ENCODE measurements at places on chromosomes 4 and X. TPM values are rescaled to one million over a fixed set of nuclear protein-coding genes. Genes with fewer than 3 reads are reported as not detected.

GRCh38 chr4:186920483-186920882, 196.8 kb upstream of the FAT1 start:
- no peak for DNase-seq

GRCh38 chrX:17595456-17596035, 141.7 kb upstream of the SCML1 start:
- no peak for DNase-seq

GRCh38 chr4:2624782-2625530, 88.5 kb downstream of the FAM193A start:
- DNase-seq = no peak

GRCh38 chr4:181077341-181077740, 1165.9 kb upstream of the TENM3 start:
- DNase-seq = no peak

ODAPH gene
- not detected for total RNA-seq

DNA sequence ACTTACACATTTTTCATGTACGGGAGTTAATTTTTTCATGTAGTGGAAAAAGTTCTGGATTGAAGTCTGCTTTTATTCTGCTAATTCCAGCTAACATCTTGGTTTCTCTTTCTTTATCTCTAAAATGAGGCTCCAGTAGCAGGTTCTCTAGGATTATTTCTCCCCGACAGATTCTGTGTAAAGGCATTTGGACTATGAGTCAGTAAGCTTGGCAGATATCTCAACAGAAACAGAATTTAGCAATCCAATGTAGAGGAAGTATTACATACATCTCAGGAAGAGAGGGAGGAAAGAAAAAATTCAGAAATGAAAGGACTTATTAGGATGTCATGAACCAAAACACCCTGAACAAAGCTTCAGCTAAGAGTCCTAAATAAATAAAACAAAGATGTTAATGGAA, 1682.3 kb upstream of the TENM3 start:
- no peak for DNase-seq

TBC1D19 gene
- 13.0 TPM for total RNA-seq

GASK1B gene
- total RNA-seq = 0.31 TPM

CXCL6 gene
- total RNA-seq = not detected

- DNase-seq = no peak
Observed at GRCh38 chr4:8600686-8601085, 8.1 kb downstream of the CPZ start.

GRCh38 chr4:27024805-27025204, 164.2 kb downstream of the STIM2 start:
- no peak for DNase-seq
